ENCODE measurements at places on chromosomes 2 and 18.

- DNase-seq, result no peak
These were observed 59.6 kb downstream of the TRPM8 start for GRCh38 chr2:233976690-233977294.

DNA sequence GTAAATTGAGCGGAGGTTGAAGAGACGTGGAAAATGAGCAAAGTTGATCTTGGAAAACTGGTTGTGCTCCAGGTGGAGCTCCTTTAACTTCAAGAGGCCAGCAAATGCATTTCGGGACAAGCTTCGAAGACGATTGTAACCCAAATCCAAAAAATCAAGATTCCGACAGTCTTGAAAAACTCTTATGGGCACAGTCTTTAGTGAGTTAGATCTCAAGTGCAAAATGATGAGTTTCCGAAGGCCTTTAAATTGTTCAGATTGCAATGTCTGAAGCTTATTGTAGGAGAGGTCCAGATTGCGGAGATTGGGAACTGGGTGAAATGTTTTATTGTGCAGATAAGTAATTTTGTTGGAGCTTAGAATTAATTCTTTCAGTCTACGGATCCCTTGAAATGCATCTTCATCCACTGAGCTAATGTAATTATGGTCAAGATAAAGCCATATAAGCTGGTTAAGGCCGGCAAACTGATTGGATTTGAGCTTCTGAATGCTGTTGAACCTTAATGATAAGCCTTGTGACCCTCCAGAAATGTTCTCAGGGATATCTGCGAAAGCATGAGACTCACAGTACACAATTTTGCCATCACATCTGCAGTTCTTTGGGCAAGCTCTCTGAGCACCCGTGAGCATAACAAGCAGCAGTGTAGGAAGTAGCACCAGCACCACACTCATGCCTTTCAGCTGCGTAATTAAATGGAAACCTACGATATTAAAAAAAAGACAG lies 2.9 kb downstream of the LRRTM4 start:
- DNase-seq, result no peak

GRCh38 chr18:13254971-13255927 lies 36.7 kb downstream of the LDLRAD4 start:
- DNase-seq, result no peak

- no peak for DNase-seq
These were observed 523.0 kb downstream of the TXNL1 start for GRCh38 chr18:56115071-56116015.

GRCh38 chr18:32760391-32760790 lies 12.4 kb downstream of the KLHL14 start:
- no peak for DNase-seq

GRCh38 chr18:43031169-43031568 lies 84.3 kb downstream of the RIT2 start:
- DNase-seq, result no peak

- no peak for DNase-seq
These were observed 445.4 kb downstream of the EIPR1 start for GRCh38 chr2:2932189-2932588.

DNA sequence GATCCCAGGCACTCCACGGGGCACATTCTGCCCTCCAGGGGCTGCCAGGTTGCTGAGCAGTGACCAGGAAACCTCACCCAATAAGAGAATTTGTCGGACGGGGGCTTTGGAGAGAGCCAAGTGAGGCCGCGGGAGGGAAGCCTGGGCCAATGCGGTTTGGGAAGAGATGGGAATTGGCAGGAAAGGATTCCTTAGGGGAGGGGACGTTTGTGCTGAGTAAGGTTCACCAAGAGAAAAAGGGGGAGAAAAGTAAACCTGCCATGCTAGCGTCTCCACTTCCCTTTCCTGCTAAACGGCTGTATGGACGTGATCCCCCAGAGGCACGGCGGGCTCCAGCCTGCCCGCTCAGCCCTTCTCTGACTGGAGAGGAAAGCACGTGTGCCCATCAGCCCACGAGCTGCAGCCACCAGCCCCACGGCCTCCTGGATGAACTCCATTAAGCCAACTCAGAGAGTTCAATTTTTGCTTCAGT lies 194.4 kb upstream of the ID2 start:
- DNase-seq, result no peak

GRCh38 chr2:178394859-178395258 lies 56.1 kb downstream of the PRKRA start:
- DNase-seq, result no peak

DNA sequence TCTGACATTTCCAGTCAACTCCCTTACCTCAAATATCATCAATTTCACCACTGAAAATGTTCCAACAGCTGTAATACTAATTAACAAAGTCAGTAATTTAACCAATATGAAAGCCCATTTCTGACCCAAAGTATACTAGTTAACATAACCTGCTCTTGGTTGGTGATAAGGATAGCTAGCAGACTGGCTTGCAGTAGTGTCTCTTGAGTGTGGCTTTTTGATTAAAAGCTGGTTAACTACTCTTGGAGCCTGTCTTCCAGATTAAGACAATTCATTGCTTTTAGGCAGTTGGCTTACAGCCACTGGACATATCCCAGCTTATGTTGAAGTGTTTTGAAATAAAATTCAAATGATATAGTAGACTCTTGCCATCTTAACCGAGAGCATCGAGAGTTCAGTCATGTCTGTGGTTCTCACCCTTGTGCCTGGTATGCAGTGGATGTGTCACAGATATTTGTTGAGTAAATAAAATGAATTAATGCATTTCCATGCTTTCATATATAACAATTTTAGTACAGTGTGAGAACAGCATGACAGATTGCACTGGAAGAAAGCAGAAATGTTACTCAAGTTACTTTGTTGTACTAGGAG lies 158.1 kb downstream of the TANC1 start:
- DNase-seq, result no peak

DNA sequence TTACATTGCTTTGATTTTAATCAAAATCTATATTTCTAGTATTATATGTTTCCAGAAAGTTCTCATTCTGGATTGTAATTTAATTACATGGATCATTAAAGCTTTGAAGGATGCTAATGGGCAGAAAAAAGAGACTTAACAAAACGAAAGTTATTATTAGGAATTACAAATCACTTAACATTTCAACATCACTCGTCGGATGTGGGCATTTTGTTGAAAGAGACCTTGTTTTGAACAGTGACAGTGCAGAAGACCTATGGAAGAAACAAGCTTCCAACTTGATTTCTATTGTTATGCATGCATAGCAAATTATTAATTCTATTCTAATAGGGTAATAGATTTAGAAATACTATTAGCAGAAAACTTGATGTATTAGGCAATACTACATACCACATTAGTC lies 31.4 kb upstream of the DARS1 start:
- DNase-seq, result no peak

- DNase-seq, result no peak
These were observed 1.4 kb upstream of the XRCC5 start for GRCh38 chr2:216107760-216108159.

DNA sequence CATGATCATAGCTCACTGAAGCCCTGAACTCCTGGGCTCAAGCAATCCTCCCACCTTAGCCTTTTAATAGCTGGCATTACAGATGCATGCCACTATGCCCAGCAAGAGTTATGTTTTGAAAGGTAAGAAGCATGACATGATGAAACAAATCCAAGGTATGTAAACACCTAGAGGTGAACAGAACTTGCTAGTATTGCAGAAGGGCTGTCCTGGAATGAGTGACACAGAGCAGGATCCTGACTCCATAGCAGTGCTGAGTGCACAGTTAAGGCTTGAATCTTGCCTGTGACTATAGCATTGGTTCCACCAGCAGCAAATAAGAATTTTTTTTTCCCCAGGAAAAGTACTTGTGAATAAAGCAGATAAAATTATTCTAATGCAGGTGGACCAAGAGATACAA lies 309.5 kb downstream of the PIK3C3 start:
- no peak for DNase-seq

DNA sequence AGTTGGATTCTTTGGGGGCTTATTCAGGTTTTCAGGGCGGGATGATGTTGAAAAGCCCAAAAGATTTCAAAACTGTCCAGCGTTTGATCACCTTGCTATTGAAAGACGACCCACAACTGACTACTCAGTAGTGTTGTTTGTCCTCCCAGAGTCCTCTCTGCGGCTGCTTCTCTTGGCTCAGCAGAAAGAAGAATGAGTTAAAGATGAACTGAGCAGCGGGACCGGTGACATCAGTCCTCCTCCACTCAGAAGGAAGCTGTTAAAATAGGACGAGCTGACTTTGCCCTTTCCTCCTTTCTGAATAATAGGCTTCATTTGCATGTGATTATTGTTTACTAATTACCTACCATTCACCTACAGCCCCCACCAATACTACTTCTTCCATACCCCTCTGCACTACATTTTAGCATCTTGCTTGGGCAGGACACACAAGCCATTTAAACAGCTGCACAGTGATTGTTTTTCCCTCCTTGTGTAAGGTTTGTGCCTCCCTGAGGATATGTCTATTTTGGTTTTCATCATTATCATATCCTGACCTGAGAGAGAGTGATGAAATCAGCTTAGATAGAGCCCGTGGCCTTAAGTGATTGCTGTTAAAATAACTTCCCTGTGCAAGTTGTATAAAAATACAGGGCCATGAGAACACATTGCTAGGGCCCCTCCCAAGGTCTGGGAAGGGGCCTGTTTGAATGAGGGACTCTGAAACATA lies 261.8 kb downstream of the FHOD3 start:
- no peak for DNase-seq

- no peak for DNase-seq
These were observed 13.4 kb upstream of the DYNC1I2 start for GRCh38 chr2:171673905-171674304.

GRCh38 chr2:27838502-27838901 lies 51.7 kb downstream of the RBKS start:
- DNase-seq, result no peak

GRCh38 chr2:26011990-26012856 lies 21.7 kb upstream of the RAB10 start:
- no peak for DNase-seq
